ENCODE measurements at places on chromosomes 2 and 18.

- peak; percentile 76 for DNase-seq
Measured at GRCh38 chr18:10032331-10033015, 118.7 kb downstream of the VAPA start.

GRCh38 chr2:170324640-170325046 is 146.7 kb downstream of the MYO3B start:
- peak; percentile 99 for DNase-seq

DNA sequence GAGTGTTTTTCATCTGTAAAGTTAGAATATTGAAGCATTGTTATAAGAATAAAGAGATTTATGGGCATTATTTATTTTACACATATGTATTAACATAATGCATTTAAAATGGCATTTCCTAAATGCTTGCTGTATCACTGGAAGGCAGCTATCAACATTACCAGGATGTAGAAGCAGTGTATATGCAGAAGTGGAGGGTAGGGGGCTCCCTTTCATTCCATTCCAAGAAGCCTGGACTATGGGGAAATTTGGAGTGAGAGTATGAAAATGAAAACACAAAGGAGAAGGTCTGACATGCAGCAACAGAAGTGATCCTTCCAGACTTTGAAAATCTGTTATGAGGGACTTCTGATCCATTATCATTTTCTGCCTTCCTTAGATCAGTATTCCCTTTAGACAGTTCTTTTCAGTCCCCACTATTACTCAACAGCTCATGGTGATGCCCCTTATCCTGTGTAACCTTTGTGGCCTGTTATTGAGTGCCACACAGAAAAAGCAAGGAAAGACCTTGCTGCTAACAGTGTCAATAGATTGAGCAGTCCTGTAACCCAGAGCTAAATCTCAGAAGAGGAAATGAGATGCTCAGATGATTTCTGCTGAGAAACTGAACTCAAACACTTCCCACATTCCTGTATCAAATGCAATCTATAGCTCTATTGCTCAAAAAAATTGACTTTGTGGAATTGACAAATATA is 216.6 kb downstream of the HNMT start:
- peak; percentile 28 for DNase-seq

DNA sequence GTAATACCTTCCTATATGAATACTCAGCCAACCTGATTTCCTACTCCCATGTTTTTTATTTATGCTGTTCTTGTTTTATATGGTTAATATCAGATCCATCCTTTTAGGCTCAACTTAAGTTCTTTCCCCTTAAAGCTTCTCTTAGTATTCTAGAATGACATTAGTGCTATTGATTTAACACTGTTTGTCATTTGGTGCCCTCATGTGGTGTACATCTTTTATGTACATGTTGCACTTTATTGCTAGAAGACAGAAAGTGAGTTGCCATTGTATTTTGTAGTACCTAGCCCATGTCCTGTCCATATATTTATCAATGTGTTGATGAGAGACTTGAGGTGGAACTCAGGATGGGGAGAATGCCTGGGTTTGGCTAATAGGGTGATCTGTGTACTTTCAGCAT is 2.5 kb downstream of the HTRA2 start:
- DNase-seq, result no peak

- no peak for DNase-seq
Measured at GRCh38 chr18:12748671-12749070, 45.8 kb downstream of the PSMG2 start.

DNA sequence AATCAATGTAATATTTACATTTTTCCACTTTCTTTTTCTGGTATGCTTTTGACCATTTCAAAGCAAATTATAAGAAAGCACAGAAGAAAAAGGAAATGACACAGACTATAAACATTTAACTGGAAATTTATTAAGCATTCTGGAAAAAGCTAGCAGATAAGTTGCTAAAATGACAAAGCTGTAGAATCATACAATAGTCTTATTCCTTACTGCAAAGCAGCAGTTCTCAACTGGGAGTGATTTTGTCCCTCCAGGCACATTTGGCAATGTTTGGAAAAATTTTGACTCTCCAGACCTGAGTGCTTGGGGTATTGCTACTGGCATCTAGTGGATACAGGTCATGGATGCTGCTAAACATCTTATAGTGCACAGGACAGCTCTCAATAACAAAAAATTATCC is 75.1 kb downstream of the MBD5 start:
- DNase-seq, result no peak

GRCh38 chr18:49044898-49045297 is 94.1 kb upstream of the SMAD7 start:
- DNase-seq, result no peak

GRCh38 chr2:86416146-86416545 is 25.0 kb upstream of the KDM3A start:
- no peak for DNase-seq

GRCh38 chr2:130372833-130373807 is 17.3 kb downstream of the PTPN18 start:
- DNase-seq, result no peak

GRCh38 chr2:211176514-211177141 is 620.2 kb downstream of the CPS1 start:
- DNase-seq, result no peak

GRCh38 chr2:228321015-228321414 is 139.5 kb upstream of the SPHKAP start:
- no peak for DNase-seq

DNA sequence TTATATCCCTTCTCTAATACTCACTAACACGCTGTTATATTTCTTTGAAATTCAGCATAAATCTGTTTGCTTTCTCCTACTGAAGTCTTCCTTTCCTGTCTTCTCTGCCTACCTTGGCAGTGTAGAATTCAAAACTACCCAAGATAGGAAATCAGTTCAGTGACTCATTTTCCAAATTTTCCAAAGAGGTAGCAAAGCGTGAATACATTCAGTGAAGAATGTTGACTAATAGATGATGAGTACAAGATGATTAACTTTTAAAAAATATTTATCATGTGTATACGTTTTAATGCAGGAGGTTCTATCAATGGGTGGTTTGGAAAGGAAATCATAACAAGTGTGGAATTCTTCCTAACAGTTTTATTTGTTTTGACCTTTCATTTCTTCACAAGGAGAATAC is 201.9 kb upstream of the SLC8A1 start:
- DNase-seq, result no peak

DNA sequence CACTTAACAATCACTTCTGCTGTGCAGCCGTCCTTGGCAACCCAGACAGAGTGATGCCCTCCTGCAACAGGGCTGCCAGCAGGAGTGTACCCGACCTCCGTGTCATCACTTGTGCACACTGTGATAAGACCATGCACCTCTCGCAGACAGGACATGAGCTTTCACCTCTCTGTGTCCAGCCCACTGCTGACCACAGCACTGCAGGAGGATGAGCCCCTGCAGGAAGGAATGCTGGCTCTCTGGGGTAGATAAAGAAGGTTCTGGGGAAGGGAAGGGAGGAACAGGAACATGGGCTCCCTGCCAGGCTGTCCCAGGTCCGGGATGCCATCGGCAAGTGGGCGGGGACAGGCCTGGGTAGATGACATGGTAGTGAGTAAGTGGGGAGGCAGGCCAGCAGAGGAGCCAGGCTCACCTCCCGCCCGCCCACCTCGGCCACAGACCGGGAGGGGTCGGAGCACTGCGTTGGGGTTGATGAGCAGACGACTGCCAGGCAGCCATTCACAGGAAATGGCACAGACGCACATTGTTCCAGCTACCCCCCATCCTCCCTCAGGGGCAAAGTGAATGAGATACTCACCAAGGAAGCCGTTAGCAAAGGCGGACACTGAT is 18.6 kb upstream of the COL6A3 start:
- peak; percentile 68 for DNase-seq

DNA sequence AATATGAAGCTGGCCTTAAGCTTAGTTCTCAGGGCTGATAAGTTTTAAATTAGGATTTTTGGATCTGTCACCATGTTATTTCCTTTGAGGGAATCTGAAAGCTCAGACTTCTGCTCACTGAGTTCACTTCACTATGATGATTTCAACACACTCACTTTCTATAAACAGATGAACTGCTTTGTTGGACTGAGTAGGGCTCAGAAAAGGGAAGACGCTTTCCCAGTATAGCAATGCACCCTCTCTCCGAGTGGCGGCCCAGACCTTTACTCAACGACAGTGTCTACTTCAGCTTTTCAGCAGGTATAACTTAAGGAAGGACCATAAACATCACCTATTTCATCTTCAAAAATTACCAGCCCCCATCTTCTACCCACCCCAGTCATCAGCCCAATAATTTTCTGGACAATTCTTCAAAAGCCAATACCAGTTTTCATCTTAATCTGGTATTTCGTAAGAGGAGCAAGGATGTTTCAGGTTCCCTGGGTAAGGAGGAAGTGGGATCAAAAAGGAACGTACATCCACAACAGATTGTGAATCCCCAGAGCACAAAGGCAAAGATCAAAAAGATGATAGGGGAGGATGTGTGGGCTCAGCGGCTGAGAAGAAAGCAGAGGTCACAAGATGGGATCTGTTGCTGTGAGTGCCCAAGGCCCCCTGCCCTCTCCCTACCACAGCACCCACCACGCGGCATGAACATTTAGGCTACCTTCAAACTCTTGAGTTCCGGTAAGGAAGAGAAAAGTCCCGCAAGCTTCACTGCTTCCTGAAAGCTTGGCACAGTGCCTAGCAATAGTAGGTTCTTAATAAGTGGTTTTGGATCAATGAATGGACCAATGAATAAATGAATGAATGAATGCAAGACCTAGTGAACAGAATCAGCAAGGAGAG is 41.9 kb downstream of the LPIN2 start:
- no peak for DNase-seq

DNA sequence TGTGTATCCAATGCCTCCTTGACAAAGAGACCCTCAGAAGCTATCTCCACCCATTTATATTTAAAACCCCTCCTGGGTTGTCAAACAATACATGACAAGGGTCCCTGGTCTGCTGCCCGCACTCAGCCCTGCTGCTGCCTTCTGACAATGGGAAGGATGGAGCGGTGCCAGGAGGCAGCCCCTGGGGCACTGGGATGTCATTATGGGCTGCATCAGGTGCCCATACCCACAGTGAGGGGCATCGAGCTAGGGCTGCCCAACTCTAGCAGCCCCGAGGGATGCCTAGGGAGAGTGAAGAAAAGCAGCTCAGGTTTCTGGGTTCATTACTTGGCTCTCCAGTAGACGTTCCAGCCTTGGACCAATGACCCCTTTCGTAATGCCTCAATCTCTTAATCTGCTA is 301.7 kb downstream of the ALK start:
- no peak for DNase-seq

- DNase-seq, result peak; percentile 9
Measured at GRCh38 chr2:524442-524841, 152.8 kb downstream of the TMEM18 start.

DNA sequence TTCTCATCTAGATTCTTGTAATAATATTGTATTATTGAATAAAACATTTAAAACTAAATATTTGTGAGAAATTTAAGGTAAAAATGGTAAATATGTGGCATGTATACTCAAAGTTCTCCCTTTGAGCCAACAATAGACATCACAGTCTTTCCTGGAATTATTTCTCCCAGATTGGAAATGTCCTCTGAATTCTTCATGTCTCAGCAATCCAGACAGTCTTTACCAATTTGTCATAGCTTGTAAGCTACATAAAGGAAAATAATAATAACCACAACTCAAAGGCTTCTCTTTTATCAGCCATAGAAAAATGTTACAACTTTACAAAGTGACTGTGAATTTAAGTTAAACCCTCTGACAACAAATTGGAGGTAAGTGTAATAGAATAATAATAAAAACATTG is 784.9 kb downstream of the EPHA4 start:
- DNase-seq, result no peak

GRCh38 chr2:43318791-43319190 is 92.4 kb upstream of the ZFP36L2 start:
- DNase-seq, result no peak

DNA sequence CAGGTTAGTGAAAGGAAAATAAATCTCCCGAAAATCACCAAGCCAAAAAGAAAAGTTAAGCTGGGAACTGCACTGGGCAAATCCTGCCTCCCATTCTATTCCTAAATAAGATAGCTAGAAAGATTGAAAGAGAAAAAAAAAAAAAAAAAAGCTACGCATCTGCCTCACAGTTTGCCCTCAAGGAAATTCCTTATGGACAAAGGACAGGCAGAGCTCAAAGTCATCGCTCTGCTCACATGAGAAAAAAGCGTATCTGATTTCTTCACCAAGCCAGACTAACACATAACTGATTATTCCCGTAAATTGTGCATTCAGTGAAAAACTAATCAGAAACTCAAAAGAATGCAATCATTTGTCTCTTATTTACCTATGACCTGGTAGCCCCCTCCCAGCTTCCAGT is 50.0 kb downstream of the PUM2 start:
- peak; percentile 70 for DNase-seq

GRCh38 chr2:178928077-178928476 is 120.9 kb upstream of the TTN start:
- peak; percentile 26 for DNase-seq

GRCh38 chr18:62102221-62102620 is 84.6 kb downstream of the PIGN start:
- no peak for DNase-seq

DNA sequence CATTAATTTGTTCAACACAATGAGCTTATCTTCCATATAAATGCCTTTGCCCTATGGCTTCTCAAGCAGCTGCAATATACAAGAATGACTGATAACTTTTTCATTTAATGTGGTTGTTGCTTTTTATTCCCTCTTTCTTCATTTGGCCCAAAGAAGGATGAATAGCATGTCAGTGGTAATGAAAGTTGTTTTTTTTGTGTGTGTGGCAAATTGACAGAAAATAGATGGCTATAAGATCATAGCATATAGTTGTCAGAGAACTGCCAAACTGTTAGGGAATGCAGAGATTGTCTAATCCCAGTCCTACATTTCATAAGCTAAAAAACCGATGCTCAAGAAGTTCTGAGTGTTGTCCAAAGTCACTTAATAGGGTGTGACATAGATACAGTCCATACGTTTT is 244.3 kb downstream of the ACTR3 start:
- no peak for DNase-seq

- peak; percentile 44 for DNase-seq
Measured at GRCh38 chr2:85601771-85602475, 575 bp downstream of the TMEM150A start.

GRCh38 chr2:873651-874580 is 76.7 kb upstream of the SNTG2 start:
- DNase-seq, result no peak

DNA sequence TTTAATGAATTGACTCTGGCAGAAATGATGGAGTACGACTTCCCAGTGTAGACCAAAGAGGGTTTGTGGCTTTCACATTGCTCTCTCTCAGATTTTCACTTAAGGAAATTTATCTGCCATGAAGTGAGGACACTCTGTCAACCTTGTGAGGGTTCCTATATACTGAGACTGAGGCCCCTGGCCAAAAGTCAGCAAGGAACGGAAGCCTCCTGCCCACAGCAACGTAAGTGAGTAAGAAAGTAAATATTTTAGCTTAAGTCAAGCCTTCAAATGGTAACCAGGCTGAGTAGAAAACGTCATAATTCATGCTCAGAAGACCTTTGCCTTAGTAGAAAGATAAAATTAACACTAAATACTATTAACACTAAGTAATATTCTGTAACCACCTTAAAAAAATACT is 1080.5 kb upstream of the ACVR2A start:
- no peak for DNase-seq

DNA sequence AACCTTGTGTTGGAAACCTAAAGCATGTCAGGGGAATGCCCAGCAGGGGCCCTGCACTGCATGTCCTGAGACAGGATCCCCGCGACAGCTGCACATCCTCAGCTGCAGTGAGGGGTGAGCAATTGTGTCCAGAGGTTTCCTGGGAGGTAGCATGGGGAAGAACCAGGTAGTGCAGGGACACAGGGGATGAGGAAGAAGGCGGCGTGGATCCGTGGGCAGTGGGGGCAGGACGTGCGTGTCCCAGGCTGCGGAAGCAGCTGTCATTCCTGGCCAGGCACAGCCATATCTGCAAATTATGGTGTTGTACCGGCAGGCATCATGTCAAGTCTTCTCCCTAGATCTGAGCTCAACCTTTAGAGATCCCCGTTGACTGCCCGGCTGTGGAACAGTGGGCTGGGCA is 238.2 kb upstream of the MYT1L start:
- no peak for DNase-seq
